ENCODE measurements at places on chromosomes 7 and 10.

DNA sequence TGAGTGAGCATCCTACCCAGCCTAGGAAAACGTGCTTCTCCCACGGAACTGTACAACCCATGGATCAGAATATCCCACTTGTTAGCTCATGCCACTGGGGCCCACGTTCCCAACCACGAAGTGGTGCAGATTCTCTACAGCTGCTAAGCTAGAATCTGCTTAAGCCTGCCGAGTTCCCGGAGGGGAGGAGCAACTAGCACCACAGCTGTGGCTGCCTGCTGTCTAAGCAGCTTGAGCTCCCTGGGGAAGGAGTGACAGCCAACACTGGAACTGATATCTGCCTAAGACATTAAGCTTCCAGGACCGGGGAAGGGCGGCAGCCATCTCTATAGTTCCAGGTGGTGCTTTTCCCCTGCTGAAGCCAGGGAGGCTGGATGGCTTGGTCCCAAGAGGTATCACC lies 334.7 kb upstream of the CHRM2 start:
- no peak for DNase-seq

- no peak for DNase-seq
Observed at GRCh38 chr10:71263376-71263775, 51.0 kb downstream of the UNC5B start.

- DNase-seq, result no peak
Observed at GRCh38 chr10:80429521-80429973, 21.2 kb downstream of the PRXL2A start.

GRCh38 chr10:33776419-33777070 lies 442.1 kb upstream of the NRP1 start:
- no peak for DNase-seq

DNA sequence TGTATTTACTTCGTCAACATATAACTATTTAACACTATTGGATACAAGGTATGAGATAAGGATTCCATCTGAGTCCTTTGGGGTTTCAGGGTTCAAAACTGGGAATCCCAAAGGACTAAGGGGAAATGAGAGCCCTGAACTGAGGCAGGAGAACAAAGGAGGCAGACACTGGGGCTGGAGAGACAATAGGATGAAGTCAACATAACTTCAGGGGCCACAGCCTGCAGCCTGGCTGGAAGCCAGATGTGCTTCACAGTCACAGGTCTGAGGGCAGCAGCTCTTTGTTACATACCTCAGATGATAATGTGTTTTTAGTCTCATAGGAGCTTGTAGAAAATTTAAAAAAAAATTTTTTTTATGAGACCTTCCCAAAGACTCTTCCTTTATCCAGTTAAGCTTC lies 73.3 kb downstream of the NRF1 start:
- no peak for DNase-seq
